Breast epithelium (tissue), 4 donors: ENCODE measurements at places on chromosomes 13 and 19. TPM values are rescaled to one million over a fixed set of nuclear protein-coding genes. Genes with fewer than 3 reads are reported as not detected.

DNA sequence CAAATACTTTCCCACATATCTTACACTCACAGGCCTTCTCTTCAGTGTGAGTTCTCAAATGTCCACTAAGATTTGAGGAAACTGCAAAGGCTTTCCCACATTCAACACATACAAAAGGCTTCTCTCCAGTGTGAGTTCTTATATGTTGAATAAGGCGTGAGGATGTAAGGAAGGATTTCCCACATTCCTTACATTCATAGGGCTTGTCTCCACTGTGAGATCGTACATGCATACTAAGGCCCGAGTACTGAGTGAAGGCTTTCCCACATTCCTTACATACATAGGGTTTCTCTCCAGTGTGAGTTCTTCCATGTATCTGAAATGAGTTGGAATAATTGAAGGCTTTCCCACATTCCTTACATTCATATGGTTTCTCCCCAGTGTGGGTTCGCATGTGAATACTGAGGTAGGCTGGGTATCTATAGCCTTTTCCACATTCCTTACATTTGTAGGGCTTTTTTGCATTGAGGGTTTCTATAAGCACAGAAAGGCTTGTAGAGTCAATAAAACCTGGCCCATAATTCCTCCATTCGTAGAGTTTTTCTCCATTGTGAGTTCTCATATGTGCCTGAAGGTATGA, 9.6 kb downstream of the ZNF426 start:
- DNase-seq = no peak

Gene CASP14
- not detected for total RNA-seq

Gene PRR12
- total RNA-seq = 6.3 TPM

DNA sequence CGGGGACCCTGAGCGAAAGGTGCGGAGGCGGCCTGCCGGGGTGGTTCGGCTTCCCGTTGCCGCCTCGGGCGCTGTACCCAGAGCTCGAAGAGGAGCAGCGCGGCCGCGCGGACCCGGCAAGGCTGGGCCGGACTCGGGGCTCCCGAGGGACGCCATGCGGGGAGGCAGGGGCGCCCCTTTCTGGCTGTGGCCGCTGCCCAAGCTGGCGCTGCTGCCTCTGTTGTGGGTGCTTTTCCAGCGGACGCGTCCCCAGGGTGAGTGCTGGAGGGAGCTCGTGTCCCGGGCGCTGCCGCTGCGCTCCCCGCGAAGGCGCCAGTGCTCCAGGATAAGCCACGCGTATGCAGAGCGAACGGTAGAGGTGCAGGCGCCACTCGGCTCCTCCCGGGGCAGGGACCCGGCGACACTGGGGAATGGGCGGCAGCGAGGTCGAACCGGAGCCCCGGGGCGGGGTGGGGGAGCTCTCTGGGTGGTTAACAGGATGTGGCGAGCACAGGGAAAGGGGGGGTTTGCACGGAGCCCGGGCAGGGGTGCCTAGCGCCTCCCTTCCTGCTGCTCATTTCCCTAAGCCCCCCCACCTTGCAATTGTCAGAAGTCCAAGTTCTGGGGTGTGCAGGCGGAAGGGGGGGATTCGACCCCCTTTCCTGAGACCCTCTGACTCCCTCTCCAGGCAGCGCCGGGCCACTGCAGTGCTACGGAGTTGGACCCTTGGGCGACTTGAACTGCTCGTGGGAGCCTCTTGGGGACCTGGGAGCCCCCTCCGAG, at the start of gene IL27RA:
TSS of gene IL27RA (plus strand) at position 44 of the 762 bp plus-strand sequence. CDS start at position 155, 111 bp downstream.
- peak; percentile 36 for DNase-seq

GRCh38 chr13:80096383-80096782, 244.5 kb downstream of the SPRY2 start:
- DNase-seq = no peak

Gene LCP1
- 61.3 TPM for total RNA-seq

DNA sequence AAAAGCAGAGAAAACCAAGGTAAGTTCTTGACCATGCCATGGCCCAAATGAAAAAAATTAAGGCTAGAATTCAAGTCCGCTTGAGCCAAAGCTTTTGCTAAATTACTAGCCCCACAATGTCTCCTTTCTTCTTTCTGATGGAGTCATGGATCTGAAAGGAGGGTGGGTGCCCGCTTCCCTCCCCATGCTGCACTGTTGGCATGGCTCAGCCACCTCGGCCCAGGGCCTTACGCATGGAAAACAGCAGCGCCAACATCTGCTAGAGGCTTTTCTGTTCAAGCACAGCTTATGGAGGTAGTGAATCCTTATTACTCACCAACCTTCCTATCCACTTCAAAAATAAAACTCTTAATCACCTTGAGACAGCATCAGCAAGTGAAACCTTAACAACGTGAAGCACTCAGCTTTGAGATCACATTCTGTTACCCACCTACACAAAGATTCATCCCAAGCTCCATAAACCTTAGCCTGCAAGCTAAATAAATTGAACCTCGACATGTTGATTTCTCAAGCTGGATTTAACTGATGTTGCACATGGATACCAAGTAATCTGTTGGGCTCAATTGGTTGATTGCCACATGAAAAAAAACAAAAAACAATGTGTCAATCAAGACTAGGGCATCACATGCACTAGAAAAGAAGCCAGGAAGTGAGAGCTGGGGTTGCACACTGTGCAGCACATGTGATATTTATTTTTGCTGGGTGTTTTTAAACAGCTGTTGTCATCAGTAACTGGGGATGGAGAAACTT, 43.4 kb downstream of the TPT1 start:
- no peak for DNase-seq

GRCh38 chr19:13044231-13044836, 49.1 kb downstream of the NFIX start:
- DNase-seq = no peak

GRCh38 chr19:8393871-8394250, 3.7 kb downstream of the RAB11B start:
- peak; percentile 44 for DNase-seq

DNA sequence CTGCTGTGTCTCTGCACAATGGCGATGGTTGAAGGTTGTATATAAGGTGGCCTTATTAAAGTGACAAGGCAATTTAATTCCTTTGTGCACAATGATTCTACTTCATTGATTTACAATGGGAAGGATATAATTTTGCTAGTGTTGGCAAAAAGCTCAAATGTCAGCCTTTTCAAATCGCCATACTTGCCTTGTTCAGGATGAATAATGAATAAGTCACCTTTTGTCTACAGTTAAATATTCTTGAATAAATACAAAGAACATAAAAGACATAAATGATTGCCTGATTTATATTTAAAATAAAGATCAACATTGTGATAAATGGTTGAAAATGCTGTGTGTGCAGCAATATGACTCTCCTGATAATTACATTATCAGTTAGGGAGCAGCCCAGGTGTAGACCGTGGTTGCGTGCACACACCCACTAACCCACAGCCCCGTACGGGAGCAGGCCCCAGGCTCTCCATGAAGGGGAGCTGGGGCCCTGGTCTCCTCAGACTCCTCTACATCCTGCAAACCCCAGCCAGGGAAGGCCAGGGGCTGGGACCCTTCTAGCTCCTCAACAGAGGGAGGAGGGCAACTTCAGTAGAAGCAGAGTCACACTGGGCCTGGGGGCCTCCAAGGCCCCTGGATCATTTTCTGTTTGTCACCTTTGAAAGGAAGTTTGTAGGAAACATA, 64.9 kb downstream of the TEX29 start:
- DNase-seq = no peak

Gene NLRP9
- not detected for total RNA-seq

Gene ZSCAN4
- not detected for total RNA-seq

GRCh38 chr19:31981545-31981944, 363.9 kb upstream of the ZNF507 start:
- no peak for DNase-seq

DNA sequence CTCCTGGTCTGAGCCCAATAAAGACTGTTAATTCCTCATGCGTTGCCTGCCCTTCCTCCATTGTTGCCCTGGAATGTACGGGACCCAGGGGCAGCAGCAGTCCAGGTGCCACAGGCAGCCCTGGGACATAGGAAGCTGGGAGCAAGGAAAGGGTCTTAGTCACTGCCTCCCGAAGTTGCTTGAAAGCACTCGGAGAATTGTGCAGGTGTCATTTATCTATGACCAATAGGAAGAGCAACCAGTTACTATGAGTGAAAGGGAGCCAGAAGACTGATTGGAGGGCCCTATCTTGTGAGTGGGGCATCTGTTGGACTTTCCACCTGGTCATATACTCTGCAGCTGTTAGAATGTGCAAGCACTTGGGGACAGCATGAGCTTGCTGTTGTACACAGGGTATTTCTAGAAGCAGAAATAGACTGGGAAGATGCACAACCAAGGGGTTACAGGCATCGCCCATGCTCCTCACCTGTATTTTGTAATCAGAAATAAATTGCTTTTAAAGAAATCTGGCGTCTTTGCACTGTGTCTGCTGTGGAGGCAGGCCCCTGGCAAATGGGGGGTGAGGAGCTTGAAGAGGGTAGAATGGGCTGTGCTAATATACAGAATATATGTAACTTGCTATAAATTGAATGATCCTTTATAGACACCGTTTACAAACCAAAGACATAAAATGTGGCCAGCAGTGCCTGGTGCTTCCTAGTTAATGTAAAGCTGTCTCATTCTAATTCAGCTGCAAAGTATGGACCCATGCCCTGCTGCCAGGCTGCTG, 4.2 kb upstream of the RPS11 start:
- DNase-seq = no peak

Gene TMIGD2
- not detected for total RNA-seq

- no peak for DNase-seq
Observed at GRCh38 chr13:73704587-73704986, 429.6 kb downstream of the KLF12 start.
